Airway epithelial cell (primary cell): ENCODE measurements at places on chromosomes 11 and 22. TPM values are rescaled to one million over a fixed set of nuclear protein-coding genes. Genes with fewer than 3 reads are reported as not detected.

Gene CLTCL1
- 5.8 and 7.9 TPM in 2 replicates for total RNA-seq

Gene KDM4E
- total RNA-seq, result not detected in 2 replicates

Gene APOBEC3G
- total RNA-seq, result 0.56 and 2.0 TPM in 2 replicates

Gene OR5P2
- total RNA-seq, result not detected in 2 replicates

Gene LRRC10B
- total RNA-seq, result 0.14 TPM in 1 of 2 replicates, not detected in the other

Gene CRYAB
- total RNA-seq, result 4.2 and 16.6 TPM in 2 replicates

Gene MAP6
- total RNA-seq, result 0.37 and 0.49 TPM in 2 replicates

Gene ROBO4
- total RNA-seq, result 0.35 TPM in 1 of 2 replicates, not detected in the other
